LHCN-M2 (cell line): ENCODE measurements at places on chromosomes 4 and X.
A peak's percentile ranks its signal among the peaks of the same experiment; 100 is the strongest.

- no peak for DNase-seq
Measured at GRCh38 chrX:120752431-120753082, 122.7 kb upstream of the C1GALT1C1 start.

- no peak for DNase-seq
Measured at GRCh38 chr4:16233569-16234177, 7.4 kb upstream of the TAPT1 start.

DNA sequence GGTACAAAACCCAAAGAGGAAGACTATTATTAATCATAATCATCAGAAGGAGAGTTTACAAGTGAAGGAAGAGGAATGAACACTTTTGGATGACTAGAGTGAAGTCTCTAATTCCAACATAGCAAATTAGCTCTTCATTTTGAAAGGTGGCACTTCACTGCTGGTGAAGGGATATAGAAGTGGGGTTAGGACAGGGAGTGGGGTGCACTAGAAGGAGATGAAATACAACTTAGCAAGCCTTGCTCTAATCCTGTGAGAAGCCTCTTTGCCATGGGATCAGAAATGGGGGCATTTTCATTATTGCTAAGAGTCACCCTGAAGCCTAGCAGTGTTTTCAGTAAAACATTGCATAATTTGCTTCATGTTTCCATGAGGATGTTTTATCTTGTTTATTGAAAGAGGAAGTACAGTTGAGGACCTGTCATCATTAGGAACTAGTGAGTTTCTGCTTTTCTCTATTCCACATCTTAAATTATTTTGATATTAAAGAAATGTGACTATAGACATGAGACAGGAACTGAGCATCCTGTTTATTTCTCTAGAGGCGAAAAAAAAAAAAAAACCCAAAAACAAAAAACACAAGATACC is 9.3 kb upstream of the GRPR start:
- DNase-seq, result peak; percentile 2

DNA sequence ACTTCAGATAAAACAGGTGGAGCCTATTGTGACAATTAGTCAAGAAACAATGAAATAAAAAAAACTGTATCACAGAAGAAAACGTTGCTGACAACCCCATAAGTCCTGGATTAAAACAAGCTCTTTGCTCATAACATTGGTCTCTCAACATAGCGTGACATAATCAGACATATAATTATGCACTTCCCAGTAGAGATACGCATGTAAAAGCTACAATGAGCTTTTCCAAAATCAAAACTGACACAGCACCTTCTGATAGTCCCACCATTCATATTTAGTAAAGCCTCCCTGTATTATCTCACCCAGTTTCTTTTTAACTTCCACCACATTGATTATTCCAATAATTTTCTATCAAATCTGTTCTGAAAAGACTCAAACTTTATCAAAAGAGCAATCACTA is 372.1 kb upstream of the SMIM31 start:
- no peak for DNase-seq

DNA sequence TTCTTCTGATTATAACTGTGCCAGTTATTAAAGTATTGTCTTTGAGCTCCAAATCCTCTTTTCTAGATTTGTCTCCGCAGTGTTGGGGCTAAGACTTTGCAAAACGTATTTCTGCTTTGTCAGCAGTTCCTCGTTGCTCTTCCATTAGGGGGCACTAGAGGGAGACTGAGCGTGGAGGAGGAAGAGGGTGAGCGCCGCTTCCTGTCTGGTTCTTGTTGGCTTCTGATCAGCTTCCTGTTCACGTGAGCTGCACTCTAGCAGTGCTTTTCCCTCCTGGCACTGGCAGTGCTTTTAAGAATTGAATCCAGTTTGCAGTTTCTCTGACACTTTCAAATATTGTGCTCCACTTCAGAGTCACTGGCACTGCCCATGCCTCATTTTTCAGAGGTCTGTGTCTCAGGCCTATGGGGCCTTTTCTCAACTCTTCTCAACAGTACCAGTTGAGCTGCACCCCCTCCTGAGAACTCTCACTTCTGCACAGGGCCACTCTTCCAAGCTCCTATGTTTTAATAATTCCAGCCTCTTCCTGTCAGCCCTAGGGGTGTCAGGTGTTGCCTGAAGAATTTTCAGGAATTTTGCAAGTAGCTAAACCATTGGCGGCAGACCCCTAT is 54.4 kb upstream of the LCORL start:
- DNase-seq, result peak; percentile 14

GRCh38 chr4:7987148-7987989 is 47.7 kb upstream of the AFAP1 start:
- DNase-seq, result peak; percentile 59

DNA sequence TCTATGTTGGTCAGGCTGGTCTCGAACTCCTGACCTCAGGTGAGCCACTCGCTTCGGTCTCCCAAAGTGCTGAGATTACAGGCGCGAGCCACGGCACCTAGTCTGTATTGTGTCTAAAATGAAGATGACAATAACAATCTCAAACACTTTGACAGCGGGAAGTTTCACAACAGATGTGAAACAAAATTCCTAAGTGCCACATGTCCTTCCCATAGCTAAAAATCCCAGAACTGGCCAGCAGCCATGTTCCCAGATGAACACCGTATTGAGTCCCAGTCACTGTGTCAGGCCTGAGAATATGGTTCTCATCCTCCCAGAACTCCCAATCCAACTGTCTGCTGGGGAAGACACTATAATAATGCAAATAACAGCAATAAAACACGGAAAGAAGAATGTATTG is 16.4 kb upstream of the KLHL8 start:
- no peak for DNase-seq

GRCh38 chrX:8726031-8726652 is 5.8 kb downstream of the ANOS1 start:
- DNase-seq, result no peak

GRCh38 chr4:107599841-107600240 is 120.2 kb downstream of the PAPSS1 start:
- peak; percentile 23 for DNase-seq

GRCh38 chrX:74536832-74537371 is 77.5 kb downstream of the RLIM start:
- peak; percentile 15 for DNase-seq

DNA sequence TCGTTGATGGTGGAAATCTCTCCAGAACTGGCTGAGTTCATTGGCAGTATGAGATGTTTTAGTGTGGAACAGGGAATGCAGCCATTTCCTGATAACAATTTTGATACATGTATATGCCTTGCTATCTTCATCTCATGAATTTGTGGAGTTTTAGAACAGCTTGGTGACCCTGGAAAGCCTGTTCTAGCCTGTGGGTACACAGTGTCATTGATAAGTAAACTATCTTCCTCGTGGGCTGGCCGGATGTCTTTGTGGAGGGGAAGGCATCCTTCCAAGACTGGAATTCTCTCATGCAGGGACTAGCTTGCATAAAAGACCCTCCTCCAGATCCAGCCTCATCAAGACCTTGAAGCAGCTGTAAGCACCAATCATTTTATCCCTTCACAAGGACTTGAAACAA is 40.2 kb upstream of the NUDT10 start:
- DNase-seq, result no peak

DNA sequence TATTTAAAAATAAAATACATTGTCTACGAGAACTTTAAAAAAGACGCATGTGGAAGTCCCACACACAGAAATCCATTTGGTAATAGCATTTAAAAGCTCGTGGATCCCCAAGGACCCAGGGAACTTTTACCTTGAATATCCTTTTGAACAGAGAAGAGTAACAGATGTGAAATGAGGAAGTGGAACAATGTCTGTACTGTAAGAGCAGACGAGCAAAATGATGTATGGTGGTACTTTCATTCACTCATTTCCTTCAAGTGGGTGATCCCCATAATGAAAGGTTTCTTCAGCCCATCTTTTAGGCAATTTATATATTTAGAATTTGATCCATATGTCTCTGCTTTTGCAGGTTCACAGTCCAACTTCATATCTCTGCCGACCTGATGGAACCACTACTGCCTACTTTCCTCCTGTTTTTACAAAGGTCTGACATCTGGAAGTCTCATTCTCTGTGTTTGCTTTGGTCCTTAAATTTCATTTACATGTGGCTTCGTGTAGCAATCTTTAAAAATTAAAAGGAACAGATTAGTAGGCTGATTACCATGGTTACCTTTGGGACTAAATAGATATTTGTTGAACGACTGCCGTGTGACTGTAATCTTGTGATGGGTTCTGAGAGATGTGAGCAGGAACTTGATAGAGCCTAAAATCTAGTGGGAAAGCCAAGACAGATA is 188.4 kb downstream of the PALLD start:
- DNase-seq, result no peak

DNA sequence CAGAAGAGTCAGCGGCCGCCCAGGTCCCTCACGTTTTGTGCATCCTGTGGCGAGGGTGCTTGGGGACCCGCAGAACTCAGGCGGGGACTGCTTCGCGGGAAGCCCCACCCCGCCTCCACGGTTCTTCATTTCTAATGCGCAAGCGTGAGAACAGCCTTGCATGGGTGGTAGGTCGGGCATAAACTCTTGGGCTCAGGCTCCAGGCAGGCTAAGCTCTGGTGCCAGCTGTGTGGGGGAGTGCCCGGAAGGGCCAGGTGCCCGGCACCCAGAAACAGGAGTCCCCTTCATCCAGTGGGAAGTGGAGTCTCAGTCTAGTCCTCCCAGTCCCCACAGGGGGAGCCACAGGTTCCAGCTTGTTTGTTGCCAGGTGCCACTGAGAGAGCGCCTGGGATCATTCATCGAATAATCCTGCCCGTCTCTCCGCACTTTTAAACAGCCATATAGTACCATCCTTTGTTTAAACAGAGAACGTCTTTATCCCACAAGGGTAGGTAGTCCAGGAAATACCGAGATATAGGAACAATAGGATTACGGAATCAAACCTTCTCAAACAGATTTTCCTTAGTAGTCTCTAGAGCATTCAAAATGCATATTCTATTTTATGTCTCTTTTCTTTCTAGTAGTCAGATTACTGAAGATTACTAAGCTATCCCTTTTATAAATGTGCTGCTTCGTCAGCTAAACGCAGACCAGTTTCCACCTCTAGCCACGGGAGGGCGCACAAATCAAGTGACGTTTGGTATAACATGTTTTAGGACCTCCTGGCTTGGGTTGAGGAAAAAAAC is 12.7 kb upstream of the RBBP7 start:
- DNase-seq, result peak; percentile 62

- peak; percentile 3 for DNase-seq
Measured at GRCh38 chrX:106862972-106863688, 40.0 kb downstream of the RIPPLY1 start.

DNA sequence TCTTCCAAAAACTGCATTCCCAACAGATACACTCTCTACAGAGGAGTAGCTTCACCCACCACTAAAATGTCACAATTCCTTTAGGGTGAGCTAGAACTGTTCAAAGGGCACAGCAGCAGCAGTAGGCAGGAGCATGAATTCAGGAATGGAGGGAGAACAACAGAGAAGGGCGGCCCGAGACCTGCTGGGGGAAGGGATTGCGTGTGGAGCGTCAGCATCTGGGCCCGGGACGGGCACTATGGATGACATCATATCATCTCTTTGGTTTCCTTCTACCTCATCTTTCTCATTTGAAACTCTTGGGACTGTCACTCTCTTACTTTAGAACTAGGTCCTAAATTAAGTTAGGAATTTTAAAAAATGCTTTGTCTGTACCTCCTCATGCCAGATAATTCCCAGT is 95.0 kb downstream of the PHOX2B start:
- no peak for DNase-seq

GRCh38 chr4:38409852-38410251 is 254.1 kb upstream of the KLF3 start:
- no peak for DNase-seq

- no peak for DNase-seq
Measured at GRCh38 chr4:38866973-38867477, 581 bp upstream of the FAM114A1 start.

- DNase-seq, result no peak
Measured at GRCh38 chr4:150032541-150032940, 45.7 kb upstream of the DCLK2 start.

DNA sequence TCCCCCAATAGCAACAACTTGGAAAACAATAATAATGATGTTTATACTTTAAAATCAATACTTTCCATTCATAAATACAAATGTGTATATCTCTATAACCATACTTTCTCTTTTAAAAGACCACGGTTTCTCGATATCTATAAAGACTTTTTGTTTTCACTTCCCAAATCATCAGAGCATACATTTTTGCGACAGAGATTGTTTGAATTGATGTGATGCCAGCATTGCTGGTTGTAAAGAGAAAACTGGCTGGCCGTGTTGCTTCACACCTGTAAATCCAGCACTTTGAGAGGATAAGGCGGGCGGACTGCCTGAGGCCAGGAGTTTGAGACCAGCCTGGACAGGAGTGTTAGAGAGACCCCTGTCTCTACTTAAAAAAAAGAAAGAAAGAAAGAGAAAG is 77.6 kb upstream of the ZNF518B start:
- no peak for DNase-seq

DNA sequence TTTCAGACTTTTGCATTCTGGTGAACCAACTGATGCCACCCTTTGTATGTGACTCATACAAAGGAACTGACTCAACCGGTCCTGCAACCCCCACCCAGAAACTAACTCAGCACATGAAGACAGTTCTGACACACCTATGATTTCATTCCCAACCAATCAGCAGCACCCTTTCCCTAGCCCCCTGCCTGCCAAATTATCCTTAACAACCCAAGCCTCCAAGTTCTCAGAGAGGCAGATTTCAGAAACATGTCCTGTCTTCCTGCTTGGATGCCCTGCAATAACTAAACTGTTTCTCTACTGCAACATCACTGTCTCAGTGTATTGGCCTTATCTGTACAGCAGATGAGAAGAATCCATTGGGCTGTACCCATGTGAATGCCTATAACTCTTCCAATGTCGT is 284.7 kb downstream of the CAMK2D start:
- peak; percentile 69 for DNase-seq

GRCh38 chrX:3462166-3462508 is 115.7 kb upstream of the MXRA5 start:
- no peak for DNase-seq

DNA sequence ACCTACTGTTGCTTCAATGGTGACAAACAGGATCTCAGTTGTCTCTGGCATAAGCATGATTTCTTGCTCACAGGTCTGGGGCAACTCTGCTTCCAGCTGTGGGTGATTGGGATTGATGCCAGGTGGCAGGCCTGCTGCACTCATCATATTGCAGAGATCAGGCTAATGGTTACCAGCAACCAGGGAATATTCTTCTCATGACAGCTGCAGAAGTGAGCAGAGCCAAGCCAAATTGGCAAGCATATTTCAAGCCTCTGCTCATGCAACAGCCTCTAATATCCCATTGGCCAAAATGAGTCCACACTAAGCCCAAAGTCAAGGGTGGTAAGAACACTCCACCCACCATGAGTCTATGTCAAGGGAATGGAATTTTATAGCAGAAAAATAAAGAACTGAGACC is 26.7 kb upstream of the TBC1D19 start:
- peak; percentile 100 for DNase-seq

- DNase-seq, result no peak
Measured at GRCh38 chr4:107388736-107389274, 331.2 kb downstream of the PAPSS1 start.

GRCh38 chr4:56181140-56181953 is 205.9 kb downstream of the AASDH start:
- DNase-seq, result no peak

- DNase-seq, result peak; percentile 36
Measured at GRCh38 chr4:163991298-163991865, 496.9 kb downstream of the TMA16 start.

GRCh38 chrX:119479845-119480244 is 11.6 kb downstream of the SLC25A5 start:
- DNase-seq, result no peak

GRCh38 chr4:47413521-47413920 is 50.0 kb downstream of the COMMD8 start:
- no peak for DNase-seq

- peak; percentile 94 for DNase-seq
Measured at GRCh38 chr4:119113033-119113655, 22.5 kb upstream of the MYOZ2 start.
